ENCODE measurements at places on chromosomes 12 and 14. TPM values are rescaled to one million over a fixed set of nuclear protein-coding genes. Genes with fewer than 3 reads are reported as not detected.

Gene TBX5
- total RNA-seq: 38.4 TPM

Gene DEPDC4
- total RNA-seq: 0.62 TPM

Gene HSPB8
- 602 TPM for total RNA-seq

Gene A2ML1
- total RNA-seq: not detected

Gene ART4
- 4.3 TPM for total RNA-seq

Gene CLEC4D
- total RNA-seq: 0.50 TPM

Data from heart left ventricle (tissue), 16 donors.